AG10803 (cell line): ENCODE measurements at places on chromosomes 3 and 15.
A peak's percentile ranks its signal among the peaks of the same experiment; 100 is the strongest.

- no peak for DNase-seq
Observed at GRCh38 chr3:126439968-126440708, 35.6 kb downstream of the ZXDC start.

DNA sequence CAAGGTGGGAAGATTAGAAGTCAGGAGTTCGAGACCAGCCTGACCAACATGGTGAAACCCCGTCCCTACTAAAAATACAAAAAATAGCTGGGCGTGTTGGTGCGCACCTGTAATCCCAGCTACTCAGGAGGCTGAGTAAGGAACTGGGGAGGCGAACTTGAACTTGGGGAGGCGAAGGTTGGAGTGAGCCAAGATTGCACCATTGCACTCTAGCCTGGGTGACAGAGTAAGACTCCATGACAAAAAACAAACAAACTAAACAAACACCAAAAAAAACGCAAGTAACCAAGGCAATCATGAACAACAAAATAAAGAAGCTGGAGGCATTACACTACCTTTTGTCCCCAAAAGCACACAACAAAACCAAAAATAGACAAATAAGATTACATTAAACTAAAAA lies 547.3 kb upstream of the GBE1 start:
- no peak for DNase-seq

- DNase-seq, result no peak
Observed at GRCh38 chr3:65808824-65809223, 229.9 kb downstream of the MAGI1 start.

- DNase-seq, result no peak
Observed at GRCh38 chr15:75059607-75060006, 36.2 kb downstream of the PPCDC start.

GRCh38 chr15:42157981-42158765 lies 1.7 kb upstream of the PLA2G4F start:
- DNase-seq, result peak; percentile 68

GRCh38 chr3:168024537-168024941 lies 71.2 kb downstream of the GOLIM4 start:
- peak; percentile 86 for DNase-seq

DNA sequence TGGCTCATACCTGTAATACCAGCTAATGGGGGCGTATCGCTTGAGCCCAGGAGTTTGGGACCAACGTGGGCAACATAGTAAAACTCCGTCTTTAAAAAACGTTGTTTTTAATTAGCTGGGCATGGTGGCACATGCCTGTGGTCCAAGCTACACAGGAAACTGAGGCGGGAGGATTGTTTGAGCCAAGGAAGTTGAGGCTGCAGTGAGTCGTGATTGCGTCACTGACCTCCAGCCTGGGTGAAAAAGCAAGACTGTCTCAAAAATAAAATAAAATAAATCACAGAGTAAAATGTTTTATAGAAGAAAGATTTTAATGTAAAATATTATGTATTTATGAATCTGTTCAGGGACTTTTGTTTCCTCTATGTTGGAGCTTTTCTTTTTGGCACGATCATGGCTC lies 15.3 kb upstream of the STRIT1 start:
- DNase-seq, result peak; percentile 66

GRCh38 chr3:113038328-113038727 lies 47.5 kb downstream of the GTPBP8 start:
- DNase-seq, result peak; percentile 18

DNA sequence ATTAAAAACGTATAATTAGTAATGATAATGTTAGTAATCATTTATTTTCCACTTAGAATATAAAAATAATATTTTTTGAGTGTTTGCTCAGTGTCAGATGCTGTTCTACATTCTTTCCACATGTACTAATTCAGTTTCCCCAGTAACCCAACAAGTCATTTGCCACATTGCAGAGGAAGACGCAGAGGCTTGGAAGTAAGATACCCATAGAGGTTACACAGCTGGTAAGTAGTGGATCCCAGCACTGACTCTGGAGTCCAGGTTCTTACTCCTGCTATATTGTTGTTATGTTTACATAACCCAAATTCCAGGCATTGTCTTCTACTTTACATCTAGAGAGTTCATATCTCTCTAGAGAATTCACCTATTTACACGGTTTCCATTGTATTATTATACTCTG lies 48.2 kb upstream of the MYO5C start:
- DNase-seq, result peak; percentile 62
